ENCODE measurements at places on chromosomes 1 and 21.

DNA sequence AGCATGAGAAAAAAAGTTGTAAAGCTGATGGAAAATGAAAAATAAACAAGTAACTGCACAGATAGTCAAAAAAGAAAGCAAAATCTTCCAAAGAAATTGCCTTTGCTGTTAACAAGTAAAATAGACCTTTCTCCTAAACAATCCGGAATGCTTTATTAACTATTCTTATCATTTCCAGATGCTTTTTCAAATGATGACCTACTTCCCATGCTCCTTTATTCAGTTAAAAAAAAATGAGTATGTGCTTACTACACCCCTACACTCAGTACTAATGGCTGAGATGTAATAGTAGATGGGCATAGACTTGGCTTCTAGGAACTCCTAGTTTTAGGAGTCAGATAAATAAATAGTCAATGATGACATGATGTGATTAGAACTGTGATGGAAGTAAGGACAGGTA is 108.5 kb downstream of the NIBAN1 start:
- no peak for DNase-seq

- DNase-seq, result no peak
Measured at GRCh38 chr21:44802396-44803153, 955 bp upstream of the UBE2G2 start.

DNA sequence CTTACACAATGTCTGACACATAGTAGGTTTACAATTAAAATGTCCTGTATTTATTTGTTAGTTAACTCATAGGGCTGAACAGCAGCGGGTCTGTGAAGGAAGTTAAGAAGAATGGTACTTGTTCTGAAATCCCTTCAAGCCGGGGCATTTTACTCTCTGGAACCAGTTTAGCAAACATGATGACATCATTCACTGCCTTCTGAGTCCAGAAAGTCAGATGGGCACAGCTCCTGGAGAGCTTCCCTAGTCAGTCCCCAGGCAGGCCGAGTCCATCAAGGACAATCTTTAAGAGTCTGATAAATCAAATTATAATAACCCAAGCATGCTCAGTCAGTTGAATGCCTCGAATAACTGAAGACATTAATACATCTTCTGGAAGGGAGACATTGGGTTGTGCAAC is 125.4 kb upstream of the DAB1 start:
- DNase-seq, result no peak

DNA sequence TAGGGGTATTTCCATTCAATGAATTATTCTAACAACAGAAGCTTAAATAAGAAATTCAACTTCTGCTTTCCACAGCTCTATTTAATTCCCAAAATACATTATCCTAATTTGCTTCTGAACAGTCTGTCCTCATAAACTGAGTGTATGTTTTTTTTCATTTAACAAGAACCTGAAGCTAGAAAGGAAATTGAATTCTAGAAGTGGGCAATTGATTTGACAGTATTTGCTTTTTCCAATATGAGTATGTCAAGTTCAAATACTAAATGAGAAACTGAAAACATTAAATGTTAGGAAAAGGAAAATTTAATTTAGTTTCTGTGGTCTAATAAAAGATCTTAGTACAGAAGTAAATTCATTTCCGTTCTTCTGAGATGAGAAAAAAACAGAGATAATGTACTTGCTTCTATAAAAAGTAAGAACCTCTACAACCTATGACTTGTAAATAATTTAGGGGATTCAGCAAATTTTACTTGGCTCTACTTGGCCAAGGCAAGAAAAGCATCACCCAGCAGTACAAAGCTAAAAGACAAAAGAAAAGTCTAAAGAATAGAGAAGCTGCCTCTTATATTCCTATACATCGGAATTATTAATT is 31.1 kb downstream of the RAB3GAP2 start:
- DNase-seq, result no peak

DNA sequence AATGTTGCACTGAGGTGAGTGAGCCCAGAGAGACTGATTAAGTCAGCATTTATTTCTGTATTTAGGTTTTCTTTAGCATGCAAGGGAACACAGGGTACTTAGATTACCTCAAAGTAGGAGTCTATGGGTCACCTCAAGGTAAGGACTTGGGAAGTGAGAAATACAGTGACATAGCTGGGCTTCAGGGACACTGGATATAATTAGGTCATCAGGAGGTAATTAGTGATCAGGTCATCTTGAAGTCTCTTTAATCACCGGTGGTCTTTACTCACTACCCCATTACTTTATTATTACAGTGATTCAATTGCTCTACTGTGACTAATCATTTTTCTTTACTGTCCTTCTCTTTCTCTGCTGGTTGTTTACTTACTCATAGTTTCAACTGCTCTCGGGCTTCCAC is 59.9 kb upstream of the KCNK1 start:
- DNase-seq, result no peak

- no peak for DNase-seq
Measured at GRCh38 chr21:42624095-42624790, 29.2 kb upstream of the PDE9A start.

DNA sequence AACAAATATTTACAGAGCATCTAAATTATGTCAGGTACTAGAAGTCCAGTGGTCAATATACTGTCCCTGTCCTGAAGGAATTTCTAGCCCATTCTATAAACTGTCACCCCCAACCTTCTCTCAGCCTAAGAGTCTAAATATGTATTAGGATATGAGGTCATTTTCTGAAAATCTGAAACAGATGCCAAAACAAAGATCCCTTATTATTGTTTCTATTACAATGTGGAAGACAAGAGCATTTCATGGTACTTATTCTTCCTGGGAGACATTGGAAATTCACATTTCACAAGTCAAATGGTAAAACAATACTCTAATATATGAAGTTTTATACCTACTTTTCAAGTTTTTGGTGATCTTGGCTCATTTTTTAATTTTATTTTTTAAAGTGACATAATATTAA is 2.6 kb downstream of the CLCA1 start:
- no peak for DNase-seq

All from GM13976 (cell line).